ENCODE measurements at places on chromosomes 6 and 20.

DNA sequence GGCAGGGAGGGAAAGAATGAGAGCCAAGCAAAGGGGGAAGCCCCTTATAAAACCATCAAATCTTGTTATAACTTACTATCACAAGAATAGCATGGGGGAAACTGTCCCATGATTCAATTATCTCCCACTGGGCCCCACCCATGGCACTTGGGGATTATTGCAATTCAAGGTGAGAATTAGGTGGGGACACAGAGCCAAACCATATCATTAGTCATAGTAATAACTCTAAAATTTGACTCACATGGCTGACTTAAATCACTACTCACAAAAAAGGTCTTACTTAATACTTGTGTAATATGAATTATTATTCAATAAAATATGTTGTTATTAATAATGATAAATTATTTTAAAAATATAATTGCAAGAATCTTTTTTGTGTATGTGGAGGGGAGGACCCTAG, 178.1 kb upstream of the TCF21 start:
- DNase-seq, result no peak

DNA sequence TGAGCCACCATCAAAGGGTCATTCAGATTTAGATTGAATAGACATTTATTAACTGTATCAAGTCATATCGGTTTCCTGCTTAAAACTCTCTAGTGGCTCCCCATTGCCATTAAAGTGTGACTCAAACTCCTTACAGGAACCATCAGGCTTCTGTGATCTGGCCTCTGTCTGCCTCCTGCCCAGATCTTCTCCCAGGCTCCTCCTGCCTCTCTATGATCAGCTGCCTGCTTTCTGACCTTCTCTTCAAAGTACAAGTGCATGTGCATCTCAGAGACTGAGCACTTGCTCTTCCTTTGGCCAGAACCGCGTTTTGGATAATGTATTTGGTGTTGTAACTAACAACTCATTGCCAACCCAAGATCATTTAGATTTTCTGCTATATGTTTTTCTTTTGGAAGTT, 52.7 kb downstream of the IL20RA start:
- DNase-seq, result no peak

DNA sequence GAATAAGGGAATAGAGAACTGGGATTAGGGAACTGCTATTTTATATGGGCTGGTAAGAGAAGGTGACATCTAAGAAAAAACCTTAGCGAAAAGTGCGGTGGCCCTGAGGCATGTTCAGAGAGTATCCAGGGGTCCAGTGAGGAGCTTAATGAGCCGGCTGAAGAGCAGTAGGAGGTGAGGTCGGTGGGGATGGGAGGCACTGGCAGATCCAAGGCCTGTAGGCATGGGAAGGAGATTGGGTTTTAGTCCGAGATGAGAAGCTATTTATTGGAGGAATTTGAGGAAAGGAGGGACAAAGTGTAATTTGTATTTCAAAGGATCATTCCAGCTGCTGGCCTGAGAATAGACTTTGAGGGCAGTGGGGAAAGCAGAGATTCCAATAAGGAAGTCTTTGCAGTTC, 123.8 kb downstream of the QKI start:
- no peak for DNase-seq

DNA sequence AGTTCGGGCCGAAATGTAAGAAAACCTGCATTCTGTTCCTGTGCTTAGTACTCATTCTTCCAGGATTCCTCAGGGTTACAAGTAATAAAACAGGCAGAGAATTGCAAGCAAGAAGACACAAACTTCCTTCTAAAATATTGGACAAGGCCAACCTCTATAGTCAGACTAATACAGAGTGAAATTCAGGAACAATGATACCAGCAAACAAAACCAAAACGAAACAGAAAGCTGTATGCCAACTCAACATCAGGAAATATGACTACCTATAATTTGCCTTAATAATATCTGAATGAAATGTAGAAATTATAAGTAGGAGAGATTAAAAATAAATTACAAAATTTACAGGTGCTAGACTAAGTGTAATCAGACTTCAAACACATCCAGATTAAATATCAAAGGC, 238.8 kb downstream of the HIVEP2 start:
- no peak for DNase-seq

DNA sequence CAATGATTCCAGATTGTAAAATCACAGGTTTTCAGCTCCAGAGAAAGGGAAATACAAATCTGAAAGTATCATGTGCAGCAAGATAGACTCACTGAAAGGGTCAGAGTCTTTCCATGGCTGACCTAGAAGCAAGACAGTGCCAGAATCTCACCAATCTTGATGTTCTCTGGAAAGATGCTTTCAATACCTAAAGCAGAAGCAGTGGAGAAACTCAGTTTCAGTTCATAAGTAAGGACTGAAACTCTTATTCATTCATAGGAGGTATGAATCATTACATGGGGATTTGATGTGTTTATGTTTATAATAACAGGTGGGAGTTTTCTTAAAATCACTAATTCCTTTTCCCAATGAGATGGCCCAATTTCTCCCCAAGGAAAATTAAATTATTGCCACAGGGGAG, 42.5 kb downstream of the SLC2A12 start:
- DNase-seq, result no peak

GRCh38 chr20:36279362-36279761, 26.8 kb upstream of the DLGAP4 start:
- DNase-seq, result no peak

DNA sequence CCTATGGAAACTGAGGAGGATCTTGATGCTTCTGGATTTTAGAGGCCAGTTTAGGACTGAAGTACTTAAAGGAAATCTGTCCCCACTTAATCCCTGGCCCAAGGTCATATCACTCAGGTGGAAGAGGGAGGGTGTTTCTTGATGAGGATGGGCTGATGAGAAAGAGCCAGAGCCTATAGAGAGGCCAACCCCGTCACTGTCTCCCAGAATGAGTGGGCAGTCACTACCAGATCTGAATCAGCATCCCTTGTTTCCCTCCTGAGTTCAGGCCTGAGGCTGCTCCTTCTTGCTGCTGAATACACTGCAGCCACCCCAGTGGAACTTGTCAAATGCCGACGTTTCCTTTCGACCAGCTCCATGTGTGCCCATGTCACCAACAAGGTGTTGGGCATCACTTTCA, 14.8 kb downstream of the ARMC12 start:
- no peak for DNase-seq

DNA sequence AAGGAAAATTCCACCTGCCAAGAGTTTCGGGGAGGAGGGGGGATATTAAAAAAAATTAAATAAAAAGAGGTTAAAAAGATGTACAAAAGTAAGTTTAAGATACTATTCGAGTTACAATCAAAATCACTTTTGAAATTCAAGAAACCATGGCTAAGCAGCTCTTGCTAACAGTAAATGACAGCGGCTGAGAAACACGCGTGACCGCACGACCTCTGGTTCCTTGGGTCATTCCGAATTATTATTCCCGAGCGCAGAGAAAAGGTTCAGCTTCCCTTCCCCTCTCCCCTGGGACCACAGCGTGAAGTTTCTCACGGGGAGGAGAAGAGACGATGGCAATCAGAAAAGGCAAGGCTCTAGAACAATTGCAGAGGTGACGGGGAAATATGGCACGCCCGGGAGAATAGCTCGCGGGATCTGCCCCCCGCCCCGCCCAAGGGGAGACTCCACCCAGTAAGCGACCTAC, 496 bp downstream of the TMEM242 start:
- no peak for DNase-seq

DNA sequence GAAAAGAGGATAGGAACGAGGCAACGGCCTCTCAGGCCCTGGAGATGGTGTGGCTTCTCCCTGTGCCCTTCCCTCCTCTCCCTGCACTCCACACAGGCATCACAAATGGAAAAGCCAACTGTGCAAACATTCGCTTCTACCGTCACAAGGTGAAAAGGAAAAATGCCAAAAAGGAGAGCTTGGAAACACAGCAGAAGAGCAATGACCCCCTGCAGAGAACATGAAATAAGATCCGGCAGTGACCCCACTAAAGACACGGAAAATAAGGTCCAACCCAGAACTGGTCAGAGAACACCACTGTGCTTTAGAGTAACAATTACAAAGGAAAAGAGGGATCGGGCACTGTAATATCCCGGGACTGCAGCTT, 63.0 kb downstream of the SLC22A23 start:
- no peak for DNase-seq

GRCh38 chr20:32894026-32894483, 35.3 kb downstream of the EFCAB8 start:
- peak; percentile 15 for DNase-seq

DNA sequence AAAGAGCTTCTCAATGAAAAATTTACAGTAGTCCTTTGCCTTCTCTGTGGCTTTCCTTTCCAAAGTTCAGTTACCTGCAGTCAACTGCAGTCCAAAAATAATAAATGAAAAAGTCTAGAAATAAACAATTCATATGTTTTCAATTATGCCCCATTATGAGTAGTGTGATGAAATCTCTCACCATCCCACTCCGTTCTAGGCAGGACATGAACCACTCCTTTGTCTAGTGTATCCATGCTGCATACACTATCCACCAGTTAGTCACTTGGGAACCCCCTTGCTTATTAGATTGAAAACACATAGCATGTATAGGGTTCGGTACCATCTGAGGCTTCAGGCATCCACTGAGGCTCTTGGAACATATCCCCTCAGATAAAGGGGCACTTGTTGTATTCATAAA, 80.6 kb upstream of the EYA4 start:
- no peak for DNase-seq

DNA sequence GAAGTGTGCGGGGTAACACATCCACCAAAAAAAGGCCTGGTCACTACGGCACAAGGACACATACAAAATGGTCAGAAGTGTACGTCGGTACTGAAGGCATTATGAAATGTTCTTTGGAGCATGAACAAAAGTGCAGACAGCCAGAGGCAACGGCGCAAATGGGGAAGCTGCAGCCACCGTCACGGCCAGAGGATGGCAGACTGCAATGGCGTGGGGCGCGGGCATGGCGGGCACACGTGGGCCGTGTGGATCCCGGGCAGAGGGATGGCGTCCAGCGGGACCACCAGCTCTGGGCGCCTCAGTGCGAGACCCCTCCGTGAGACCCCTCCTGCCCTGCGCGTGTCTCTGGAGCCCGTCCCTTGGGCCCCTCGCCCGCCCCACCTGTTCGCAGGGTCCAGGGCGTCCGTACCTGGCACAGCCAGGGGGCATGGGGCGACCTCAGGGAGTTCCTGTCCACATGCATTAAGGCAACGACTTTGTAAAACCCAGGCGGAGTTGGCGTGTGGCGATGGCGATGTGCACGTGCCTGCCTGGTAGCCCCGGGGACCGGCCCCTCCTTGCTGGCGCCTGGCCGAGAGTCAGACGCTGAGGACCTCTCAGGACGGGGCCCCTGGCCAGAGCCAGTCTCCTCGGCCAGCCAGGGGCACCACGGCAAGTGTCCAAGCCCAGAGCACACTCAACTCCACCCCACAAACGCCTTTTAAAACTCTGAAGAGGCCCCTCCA, 39.5 kb upstream of the CHRNA4 start:
- DNase-seq, result no peak

DNA sequence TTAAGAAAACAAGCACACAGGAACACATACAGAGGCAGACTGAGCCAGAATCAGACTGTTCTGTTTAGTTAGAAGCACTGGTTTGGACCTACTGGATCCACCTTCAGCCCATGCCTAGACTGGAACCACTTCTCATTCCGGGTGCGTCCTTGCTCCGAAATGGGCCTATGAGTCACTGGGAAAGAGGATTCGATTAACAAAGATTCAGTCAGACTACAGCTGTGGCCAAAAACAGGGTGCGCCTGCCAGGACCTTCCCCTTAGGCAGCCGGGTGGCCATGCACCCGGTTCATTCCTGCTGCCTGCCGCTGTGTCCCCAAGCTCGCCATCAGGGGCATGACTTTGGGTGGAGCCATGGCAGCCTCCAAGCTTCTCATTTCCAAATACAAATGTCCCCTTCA, 14.5 kb upstream of the KCNK5 start:
- DNase-seq, result no peak

DNA sequence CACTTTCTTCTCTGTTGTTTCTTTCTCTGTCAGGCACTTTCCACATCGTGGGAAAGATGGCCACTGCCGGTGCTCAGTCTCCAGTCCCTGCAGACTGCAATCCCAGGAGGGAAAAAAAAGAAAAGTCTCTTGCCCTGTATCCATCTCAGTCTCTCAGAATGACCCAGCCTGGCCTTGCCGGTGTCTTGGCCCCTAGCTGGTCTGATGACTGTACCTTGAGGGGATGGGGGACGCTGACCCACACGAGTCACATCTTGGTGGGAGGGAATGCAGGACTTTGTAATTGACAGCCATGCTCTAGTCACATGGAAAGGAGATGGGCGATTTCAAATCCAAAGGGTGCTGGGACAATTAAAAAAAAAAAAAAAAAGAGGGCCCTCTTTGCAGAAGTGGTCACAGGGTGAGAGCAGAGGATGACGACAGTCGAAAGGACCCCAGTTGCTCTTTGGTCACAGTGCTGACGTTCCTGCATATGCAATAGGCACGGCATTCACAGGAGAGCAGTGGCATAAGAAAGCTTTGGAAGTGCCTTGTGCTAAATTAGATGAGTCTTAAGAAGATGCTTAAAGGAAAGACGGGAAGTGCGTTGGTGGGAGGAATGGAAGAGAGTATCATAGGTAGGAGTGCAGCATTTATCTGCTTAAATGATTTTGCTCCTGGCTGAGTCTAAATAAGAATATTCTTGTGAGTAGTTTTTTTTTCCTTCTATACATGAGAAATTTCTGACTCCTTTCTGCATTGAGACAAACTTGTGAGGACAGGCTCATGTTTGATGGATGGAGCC, 63.9 kb upstream of the AKAP12 start:
- DNase-seq, result no peak

- DNase-seq, result no peak
Observed at GRCh38 chr20:60371384-60371783, 413.2 kb downstream of the CDH26 start.

DNA sequence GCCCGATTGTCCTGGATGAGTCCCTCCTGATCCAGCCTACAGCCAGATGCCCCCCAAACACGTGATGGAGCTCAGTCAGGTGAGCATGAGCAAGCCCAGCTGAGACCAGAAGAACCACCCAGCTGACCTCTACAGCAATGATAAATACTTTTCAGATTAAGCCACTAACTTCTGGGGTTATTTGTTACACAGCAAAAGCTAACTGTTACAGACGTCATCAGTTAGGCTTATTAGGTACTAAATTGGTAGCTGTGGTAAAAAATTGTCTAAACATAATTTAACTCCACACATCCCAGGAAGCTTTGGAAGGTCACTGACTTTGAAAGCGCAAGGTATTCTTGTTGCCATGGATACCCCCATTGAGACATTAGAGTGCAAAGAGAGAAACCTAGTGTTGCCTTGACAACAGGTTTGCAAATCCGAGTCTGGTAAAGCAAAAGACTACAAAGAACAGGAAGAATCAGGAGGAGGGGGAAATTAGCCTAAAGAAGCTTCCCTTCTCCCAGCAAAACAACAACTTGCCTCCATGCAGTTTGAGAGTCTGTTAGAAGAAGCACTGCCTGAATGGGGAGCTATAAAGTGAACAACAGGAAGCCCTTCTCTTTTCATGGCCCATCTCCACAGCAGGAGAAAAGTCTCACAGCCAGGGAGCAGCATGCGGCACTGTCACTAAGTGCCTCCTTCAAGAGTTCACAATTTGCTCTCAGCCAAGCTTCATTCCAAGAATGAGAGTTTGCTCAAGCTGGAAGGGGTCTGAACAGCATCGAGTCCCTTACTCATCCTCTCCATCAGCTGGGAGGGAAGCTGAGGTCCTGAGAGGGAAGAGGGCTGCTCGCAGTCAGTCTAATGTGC, 41.7 kb upstream of the ZNF831 start:
- DNase-seq, result no peak

All from T-helper 1 cell (primary cell).